Liver (tissue), 10 donors: ENCODE measurements at places on chromosomes 16 and 17. TPM values are rescaled to one million over a fixed set of nuclear protein-coding genes. Genes with fewer than 3 reads are reported as not detected.

The FOXO3B gene
- 1.8 TPM for total RNA-seq

GRCh38 chr17:75366432-75366831 lies 39.0 kb downstream of the GRB2 start:
- DNase-seq = no peak
- H3K27ac ChIP-seq = no peak overlapping the region
- H3K4me3 ChIP-seq = no peak overlapping the region
- H3K4me1 ChIP-seq = peaks cover 10% of the 10 kb centered on the region
- H3K27me3 ChIP-seq = no peaks in the 10 kb centered on the region

GRCh38 chr16:68643227-68643626 lies 1.9 kb upstream of the CDH3 start:
- H3K4me1 ChIP-seq = peaks cover 17% of the 10 kb centered on the region
- H3K27ac ChIP-seq = no peak overlapping the region
- H3K4me3 ChIP-seq = no peak overlapping the region
- H3K36me3 ChIP-seq = no peaks in the 10 kb centered on the region

GRCh38 chr16:72399811-72400210 lies 227.9 kb upstream of the PMFBP1 start:
- H3K27me3 ChIP-seq = no peaks in the 10 kb centered on the region
- no peak overlapping the region for H3K4me3 ChIP-seq
- H3K36me3 ChIP-seq = no peaks in the 10 kb centered on the region
- no peak for DNase-seq
- no peak overlapping the region for H3K27ac ChIP-seq

GRCh38 chr16:2897110-2897509 lies 14.1 kb downstream of the FLYWCH2 start:
- H3K27me3 ChIP-seq = no peaks in the 10 kb centered on the region
- no peak overlapping the region for H3K27ac ChIP-seq
- no peak overlapping the region for H3K4me3 ChIP-seq
- H3K36me3 ChIP-seq = no peaks in the 10 kb centered on the region

GRCh38 chr17:7403727-7403976 lies 245 bp downstream of the TMEM256 start:
- peak overlapping the region; percentile 50 for H3K4me3 ChIP-seq
- DNase-seq = no peak
- peaks cover 7% of the 10 kb centered on the region for H3K4me1 ChIP-seq
- H3K36me3 ChIP-seq = no peaks in the 10 kb centered on the region
- no peaks in the 10 kb centered on the region for H3K27me3 ChIP-seq

DNA sequence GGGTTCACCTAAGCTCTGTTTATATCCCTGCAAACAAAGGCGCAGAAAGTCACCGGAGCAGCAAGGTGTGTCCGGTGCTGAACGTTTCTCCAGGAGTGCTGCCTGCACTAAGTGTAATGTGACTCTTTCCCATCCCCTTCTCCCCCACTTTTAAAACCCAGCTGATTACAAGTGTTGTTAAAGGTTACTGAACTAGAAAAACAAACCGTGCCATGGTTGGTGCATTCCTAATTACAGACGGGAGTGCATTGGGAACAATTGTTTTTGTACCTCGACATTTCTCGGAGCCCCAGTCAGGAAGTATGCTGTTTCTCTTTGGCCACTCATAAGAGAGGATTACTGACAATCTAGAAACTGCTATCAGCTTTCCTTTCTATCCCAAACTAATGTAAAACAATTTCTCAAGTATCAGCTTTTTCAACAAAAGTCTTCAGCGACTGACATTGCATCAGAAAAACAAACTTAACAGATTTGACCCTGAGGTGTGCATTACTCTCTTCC lies 441.0 kb upstream of the SALL1 start:
- H3K4me3 ChIP-seq = no peak overlapping the region
- no peak for DNase-seq
- H3K36me3 ChIP-seq = no peaks in the 10 kb centered on the region
- H3K4me1 ChIP-seq = peaks cover 8% of the 10 kb centered on the region

- peak overlapping the region; percentile 77 for H3K27ac ChIP-seq
- no peaks in the 10 kb centered on the region for H3K36me3 ChIP-seq
- no peak for DNase-seq
- H3K4me3 ChIP-seq = no peak overlapping the region
- H3K4me1 ChIP-seq = peaks cover 59% of the 10 kb centered on the region
These were observed 26.9 kb downstream of the HSD17B2 start for GRCh38 chr16:82061861-82062525.

- no peaks in the 10 kb centered on the region for H3K36me3 ChIP-seq
- no peak for DNase-seq
- H3K27ac ChIP-seq = no peak overlapping the region
- H3K4me3 ChIP-seq = no peak overlapping the region
- H3K27me3 ChIP-seq = no peaks in the 10 kb centered on the region
These were observed 146.6 kb downstream of the IRF8 start for GRCh38 chr16:86045591-86045971.

DNA sequence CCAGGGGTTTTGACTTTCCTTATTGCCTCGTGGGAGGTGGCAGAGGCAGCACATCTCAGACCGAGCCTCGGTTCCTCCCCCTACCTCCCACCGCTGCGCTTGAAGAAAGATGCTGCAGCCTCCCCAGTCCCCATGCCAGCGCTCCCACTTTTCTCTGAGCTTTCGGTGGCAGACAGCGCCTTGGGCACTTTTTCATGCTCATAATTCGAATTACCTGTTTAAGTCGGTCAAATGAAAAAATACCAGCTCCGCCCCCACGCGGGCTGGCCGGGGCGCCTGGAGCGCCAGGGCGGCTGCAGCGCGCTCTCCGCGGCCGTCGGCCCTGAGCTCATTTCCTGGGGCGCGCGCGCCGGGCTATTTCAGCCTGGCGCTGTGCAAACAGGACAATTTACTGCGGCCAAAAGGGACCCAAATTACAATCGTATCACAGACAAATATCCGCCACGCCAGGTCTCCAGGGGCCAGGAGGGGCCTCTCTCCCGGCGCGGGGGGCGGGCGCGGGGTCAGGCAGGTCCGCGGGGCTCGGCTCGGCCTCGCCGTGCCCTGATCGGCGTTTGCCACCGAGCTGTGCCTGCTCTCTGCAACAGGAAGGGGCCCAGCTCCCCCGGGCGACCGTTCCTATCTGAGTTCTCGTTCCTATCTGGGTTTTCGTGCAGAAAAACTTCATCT lies 45.0 kb downstream of the SOST start:
- H3K4me1 ChIP-seq = peaks cover 10% of the 10 kb centered on the region
- no peaks in the 10 kb centered on the region for H3K27me3 ChIP-seq

The CDRT15L2 gene
- total RNA-seq = not detected

- no peaks in the 10 kb centered on the region for H3K36me3 ChIP-seq
- no peak for DNase-seq
- no peak overlapping the region for H3K4me3 ChIP-seq
- H3K27ac ChIP-seq = no peak overlapping the region
These were observed 56.4 kb downstream of the LITAF start for GRCh38 chr16:11530171-11530940.

DNA sequence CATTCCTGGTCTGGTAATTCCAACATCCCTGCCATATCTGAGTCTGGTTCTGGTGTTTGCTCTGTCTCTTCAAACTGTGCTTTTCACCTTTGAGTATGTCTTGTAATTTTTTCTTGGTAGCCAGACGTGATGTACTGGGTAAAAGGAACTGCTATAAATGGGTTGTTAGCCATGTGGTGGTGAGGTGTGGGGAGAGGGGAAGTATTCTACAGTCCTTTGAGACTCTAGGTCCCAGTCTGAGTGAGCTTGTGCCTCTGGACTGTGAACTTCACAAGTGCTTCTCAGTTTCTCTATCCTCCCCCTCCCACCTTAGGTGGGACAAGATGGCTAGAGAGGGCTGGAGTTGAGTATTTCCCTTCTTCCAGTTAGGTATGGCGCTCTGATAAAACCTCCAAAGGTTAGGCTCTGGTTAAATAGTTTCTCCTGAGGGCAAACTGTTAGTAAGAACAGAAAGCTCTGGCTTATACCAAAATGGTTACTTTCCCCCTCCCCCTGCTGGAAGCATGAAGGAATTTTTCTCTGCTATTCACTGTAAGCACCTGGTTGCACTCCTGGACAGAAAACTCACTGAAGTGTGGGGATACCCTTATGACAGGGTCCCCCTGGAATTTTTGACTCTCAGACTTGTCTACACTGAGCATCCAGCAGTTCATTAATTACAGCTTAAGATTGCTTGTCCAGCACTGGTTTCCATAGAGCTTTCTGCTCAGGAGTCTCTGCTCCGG lies 87.8 kb downstream of the MARCHF10 start:
- H3K27ac ChIP-seq = no peak overlapping the region
- no peaks in the 10 kb centered on the region for H3K4me1 ChIP-seq
- H3K27me3 ChIP-seq = no peaks in the 10 kb centered on the region
- no peak overlapping the region for H3K4me3 ChIP-seq

DNA sequence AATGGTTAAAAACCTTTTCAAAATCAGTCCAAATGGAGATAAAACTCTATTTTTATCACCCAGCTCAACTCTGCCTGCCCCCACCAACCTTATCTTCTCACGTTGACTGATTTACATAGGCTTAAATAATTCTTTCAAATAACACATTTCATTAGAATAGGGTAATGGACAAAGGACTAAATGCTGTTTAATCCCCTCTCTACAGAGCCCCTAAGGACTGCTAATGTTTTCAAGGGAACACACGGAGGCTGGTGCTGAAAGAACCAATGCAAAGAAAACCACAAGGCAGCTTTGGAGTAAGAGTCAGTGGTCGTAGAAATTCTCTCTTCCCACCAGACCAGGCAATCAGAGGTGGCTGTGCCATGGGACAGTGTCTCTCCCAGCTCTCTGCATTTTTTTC lies 445.7 kb upstream of the MAF start:
- no peak overlapping the region for H3K4me3 ChIP-seq
- H3K36me3 ChIP-seq = no peaks in the 10 kb centered on the region
- no peak overlapping the region for H3K27ac ChIP-seq
- H3K27me3 ChIP-seq = no peaks in the 10 kb centered on the region
- DNase-seq = no peak
- H3K4me1 ChIP-seq = no peaks in the 10 kb centered on the region

The SLFN14 gene
- under 0.01 TPM for total RNA-seq

The PRSS22 gene
- total RNA-seq = not detected

The TNRC6C gene
- 4.3 TPM for total RNA-seq

The HOXB7 gene
- 0.08 TPM for total RNA-seq

DNA sequence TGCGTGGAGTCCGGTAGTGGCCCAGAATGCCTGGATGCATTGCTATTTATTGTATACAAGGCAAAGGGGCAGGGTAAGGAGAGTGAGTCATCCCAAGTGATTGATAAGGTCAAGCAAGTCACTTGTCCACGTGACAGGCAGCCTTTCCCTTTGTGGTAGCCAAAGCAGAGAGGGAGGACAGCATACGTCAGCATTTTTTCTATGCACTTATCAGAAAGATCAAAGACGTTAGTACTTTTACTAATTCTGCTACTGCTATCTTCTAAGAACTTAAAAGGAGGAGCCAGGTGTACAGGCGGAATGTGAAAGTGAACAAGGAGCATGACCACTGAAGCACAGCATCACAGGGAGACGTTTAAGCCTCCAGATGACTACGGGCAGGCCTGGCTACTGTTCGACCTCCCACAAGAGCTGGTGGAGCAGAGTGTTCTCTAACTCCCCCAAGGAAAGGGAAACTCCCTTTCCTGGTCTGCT lies 47.9 kb upstream of the ARL4D start:
- H3K4me3 ChIP-seq = no peak overlapping the region
- no peaks in the 10 kb centered on the region for H3K27me3 ChIP-seq
- DNase-seq = no peak
- H3K36me3 ChIP-seq = no peaks in the 10 kb centered on the region
- no peak overlapping the region for H3K27ac ChIP-seq
- H3K4me1 ChIP-seq = no peaks in the 10 kb centered on the region

GRCh38 chr16:87701505-87701921 lies 64.3 kb downstream of the KLHDC4 start:
- peaks cover 3% of the 10 kb centered on the region for H3K36me3 ChIP-seq
- DNase-seq = no peak

The IQCK gene
- 4.4 TPM for total RNA-seq

The SPNS1 gene
- total RNA-seq = 11.5 TPM

GRCh38 chr16:57840833-57841232 lies 38.5 kb upstream of the KIFC3 start:
- no peaks in the 10 kb centered on the region for H3K36me3 ChIP-seq
- H3K4me1 ChIP-seq = peaks cover 9% of the 10 kb centered on the region
- no peak overlapping the region for H3K27ac ChIP-seq
- H3K4me3 ChIP-seq = no peak overlapping the region
- no peak for DNase-seq

DNA sequence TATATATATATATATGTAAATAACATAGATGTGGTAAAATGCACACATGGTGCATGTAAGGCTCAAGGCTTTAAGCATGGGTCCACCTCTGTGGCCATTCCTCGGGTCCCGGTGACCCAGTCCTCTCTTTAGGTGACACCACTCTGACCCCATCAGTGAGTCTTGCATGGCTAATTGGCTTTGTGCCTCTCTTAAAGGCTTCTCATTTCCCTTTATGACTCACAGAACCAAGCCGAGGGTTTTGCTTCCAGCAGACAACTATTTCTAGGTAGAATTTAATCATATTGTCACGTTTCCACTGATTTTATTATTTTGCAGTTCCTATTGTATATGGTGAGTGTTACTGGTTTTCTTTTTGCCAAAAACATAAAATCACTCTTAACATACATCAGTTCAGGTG lies 59.7 kb downstream of the PLCG2 start:
- no peak for DNase-seq
- no peaks in the 10 kb centered on the region for H3K27me3 ChIP-seq
- H3K27ac ChIP-seq = no peak overlapping the region
- H3K4me3 ChIP-seq = no peak overlapping the region

DNA sequence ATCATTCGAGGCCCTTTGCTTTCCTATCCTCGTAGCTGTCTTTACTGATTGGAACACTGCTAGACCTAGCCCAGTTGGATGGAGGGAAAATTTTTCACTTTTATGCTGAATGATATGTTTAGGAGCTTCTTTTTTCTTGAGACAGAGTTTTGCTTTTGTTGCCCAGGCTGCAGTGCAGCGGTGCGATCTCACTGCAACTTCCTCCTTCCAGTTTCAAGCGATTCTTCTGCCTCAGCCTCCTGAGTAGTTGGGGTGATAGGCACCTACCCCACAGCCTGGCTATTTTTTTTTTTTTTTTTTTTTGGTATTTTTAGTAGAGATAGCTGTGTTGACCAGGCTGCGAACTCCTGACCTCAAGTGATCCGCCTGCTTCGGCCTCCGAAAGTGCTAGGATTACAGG lies 17.3 kb upstream of the PSMC5 start:
- no peak overlapping the region for H3K27ac ChIP-seq
- DNase-seq = no peak
- H3K36me3 ChIP-seq = peaks cover 23% of the 10 kb centered on the region
- no peaks in the 10 kb centered on the region for H3K27me3 ChIP-seq

GRCh38 chr16:54847207-54847606 lies 83.5 kb upstream of the IRX5 start:
- no peak overlapping the region for H3K4me3 ChIP-seq
- H3K27ac ChIP-seq = no peak overlapping the region
- H3K27me3 ChIP-seq = no peaks in the 10 kb centered on the region
- no peaks in the 10 kb centered on the region for H3K4me1 ChIP-seq

The PRSS33 gene
- total RNA-seq = not detected

GRCh38 chr16:77131398-77131797 lies 59.6 kb upstream of the MON1B start:
- no peak for DNase-seq
- no peak overlapping the region for H3K27ac ChIP-seq
- no peak overlapping the region for H3K4me3 ChIP-seq
- no peaks in the 10 kb centered on the region for H3K36me3 ChIP-seq
- H3K4me1 ChIP-seq = no peaks in the 10 kb centered on the region
- no peaks in the 10 kb centered on the region for H3K27me3 ChIP-seq
